Omental fat pad (tissue), 4 donors: ENCODE measurements at places on chromosomes 16 and 17. TPM values are rescaled to one million over a fixed set of nuclear protein-coding genes. Genes with fewer than 3 reads are reported as not detected.

GRCh38 chr17:69117855-69118784 is 23.6 kb downstream of the ABCA6 start:
- no peak for DNase-seq

GRCh38 chr17:47654991-47655390 is 5.3 kb downstream of the KPNB1 start:
- no peak for DNase-seq

DNA sequence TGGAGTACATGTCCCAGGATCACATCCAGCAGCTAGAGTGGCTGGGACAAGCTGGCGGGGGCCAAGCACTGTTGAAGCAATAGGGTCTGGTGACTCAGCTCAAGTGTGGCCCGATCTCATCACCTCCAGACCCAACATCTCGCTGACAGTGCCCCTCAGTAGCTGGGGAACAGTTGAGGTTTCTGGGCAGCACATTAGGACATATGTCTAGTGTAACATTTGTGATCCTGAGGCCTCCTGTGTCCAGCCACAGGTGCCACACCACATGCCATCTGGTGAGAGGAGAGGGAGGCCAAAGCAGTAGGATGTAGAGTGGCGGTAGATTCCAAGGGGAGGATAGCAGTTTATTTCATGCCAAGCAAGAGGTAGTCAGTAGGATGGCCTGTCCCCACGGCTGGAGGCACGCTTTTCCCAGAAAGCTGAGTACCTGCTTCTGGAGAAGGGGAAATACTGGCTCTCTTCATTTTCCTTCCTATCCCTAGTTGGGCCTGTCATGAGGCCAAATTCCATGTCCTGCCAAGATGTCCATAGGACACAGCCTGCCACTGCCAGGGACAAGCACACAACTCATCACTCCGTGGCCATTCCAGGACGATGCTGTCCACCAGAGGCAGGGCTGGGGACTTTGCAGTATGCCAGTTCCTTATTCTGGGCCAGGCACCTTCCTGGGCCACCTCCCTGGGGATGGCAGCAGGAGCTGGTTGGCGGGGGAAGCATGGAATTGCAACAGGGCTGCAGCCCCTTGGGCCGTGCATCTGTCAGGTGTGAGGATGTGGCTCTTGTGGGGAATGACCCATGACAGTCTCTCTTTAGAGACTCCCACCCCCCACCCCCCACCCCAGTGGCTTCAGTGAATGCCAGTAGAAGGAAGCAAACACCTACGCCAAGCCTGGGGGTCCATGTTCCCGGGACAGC is 24.0 kb downstream of the GGA3 start:
- no peak for DNase-seq

GRCh38 chr16:88703486-88704309 is 2.5 kb downstream of the RNF166 start:
- DNase-seq, result no peak

- no peak for DNase-seq
These were observed 4.9 kb downstream of the ASGR2 start for GRCh38 chr17:7109461-7110322.

DNA sequence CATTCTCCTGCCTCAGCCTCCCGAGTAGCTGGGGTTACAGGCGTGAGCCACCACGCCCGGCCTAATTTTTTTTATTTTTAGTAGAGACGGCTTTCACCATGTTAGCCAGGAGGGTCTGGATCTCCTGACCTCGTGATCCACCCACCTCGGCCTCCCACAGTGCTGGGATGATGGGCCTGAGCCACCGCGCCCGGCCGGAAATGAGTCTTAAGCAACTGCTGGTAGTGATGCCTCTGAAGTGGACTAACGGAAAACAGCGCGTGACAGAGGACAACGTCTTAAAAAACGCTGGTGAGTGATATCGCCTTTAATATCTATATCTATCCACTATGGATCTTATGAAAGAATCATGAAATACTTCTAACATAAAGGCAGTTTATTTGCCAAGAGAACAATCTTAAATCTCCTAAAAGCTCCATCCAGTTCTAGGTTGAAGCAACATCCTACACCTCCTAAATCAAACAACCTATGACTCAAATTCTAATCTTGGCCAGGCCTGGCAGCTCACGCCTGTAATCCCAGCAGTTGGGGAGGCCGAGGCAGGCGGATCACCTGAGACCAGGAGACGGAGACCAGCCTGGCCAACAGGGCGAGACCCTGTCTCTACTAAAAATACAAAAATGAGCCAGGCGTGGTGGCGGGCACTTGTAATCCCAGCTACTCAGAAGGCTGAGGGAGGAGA is 69.8 kb downstream of the NXN start:
- DNase-seq, result no peak

- no peak for DNase-seq
These were observed 322.8 kb downstream of the CPPED1 start for GRCh38 chr16:12480916-12481315.

DNA sequence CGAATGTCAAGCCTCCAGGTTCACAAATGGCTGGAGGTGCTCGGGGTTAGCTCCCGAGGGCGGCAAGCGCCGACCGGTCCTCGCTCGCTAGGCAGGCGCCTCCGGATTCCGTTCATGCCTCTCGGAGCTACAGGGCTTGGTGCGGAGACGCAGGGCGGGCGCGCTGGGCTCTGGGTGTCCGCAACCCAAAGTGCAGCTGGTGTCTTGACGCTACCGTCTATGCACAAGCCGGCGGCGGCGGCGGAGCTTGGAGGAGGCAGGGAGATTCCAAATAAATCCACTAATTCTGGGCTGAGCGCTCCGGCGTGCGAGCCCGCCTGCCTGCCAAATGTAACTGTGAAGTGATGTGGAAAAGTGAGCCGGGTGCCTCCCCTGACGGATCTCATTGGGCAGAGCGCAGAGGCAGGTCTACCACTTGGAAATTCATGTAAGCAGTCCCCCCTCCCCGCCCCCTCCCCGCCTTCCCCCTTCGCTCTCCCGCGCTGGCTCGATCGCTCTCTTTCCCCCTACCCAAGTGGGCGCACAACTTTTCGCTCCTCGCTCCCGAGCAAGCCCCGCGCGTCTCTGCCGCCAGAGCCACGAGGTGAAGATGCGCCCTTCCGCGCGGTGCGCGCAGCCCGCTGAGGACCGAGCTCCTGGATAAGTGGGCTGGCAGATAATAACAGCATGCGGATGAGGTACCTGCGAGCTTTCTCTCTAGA is at the start of gene CDH8:
Gene CDH8 (minus strand): TSS at position 338 of the 701 bp plus-strand sequence. CDS start 15,035 bp downstream, outside the sequence.
- DNase-seq, result no peak

The GAS2L2 gene
- total RNA-seq, result not detected

The TRIM72 gene
- not detected for total RNA-seq

The HOXB8 gene
- 4.3 TPM for total RNA-seq

The TAC4 gene
- not detected for total RNA-seq
